ENCODE measurements at places on chromosomes 7 and 10.
A peak's percentile ranks its signal among the peaks of the same experiment; 100 is the strongest.

DNA sequence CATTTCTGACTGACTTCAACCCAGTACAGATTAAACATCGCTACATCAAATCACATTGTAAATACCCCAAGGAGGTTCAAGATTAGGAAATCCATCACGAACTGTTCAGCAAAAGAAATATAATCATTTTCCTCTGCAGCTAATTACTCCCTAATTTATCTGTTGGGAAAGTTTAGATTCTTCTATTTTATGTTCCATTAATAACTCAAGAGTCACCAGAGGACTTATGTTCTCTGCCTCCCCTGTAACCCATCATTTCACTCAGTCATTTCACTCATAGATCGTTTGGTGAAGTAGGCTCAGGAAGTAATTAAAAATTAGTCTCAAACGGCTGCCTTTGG is 45.2 kb downstream of the FAM171A1 start:
- no peak for DNase-seq

- no peak for DNase-seq
Observed at GRCh38 chr7:30771880-30772425, 736 bp downstream of the MINDY4 start.

GRCh38 chr10:4686644-4686996 is 139.4 kb upstream of the AKR1E2 start:
- DNase-seq, result peak; percentile 86

- no peak for DNase-seq
Observed at GRCh38 chr10:71347587-71348395, 28.7 kb downstream of the SLC29A3 start.

DNA sequence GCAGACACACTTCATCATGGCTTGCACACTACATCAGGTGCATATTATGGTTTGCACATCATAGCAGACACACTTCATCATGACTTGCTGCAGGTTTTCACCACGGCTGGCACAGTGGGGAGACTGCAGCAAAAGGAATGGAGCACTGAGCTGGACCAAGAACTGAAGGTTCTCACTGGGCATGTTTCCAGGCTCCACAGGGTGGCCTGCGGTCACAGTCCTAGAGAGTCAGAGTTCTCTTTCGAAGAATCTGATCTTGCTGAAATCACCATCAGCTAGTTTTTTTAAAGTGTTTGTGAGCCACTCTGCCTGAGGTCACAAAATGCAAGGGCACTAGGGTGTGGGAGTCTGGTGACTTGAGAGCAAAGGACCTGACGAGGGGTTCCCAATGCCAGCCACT is 140.4 kb upstream of the NPY start:
- no peak for DNase-seq

GRCh38 chr7:138067774-138068173 is 8.5 kb upstream of the AKR1D1 start:
- no peak for DNase-seq

- DNase-seq, result no peak
Observed at GRCh38 chr10:22679608-22680007, 34.8 kb downstream of the PIP4K2A start.

DNA sequence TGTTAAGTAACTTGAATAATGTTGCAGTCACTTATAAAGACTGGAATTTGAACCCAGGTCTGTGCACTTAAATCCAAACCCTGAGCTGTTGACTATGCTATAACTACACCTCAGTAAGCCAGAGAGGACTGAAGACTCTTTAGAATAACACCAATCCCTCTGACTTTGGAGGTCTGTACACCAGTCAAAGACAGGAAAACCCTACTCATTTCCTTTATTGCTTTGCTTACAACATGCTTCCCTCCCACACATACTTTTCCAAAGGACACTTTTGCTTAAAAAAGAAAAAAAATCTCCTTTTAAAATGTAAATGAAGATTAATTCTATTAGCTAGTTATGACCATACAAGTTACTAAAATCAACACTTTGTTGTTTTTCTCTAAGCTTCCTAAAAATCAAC is 184.7 kb upstream of the KCTD7 start:
- no peak for DNase-seq

- DNase-seq, result no peak
Observed at GRCh38 chr10:117617659-117618058, 75.1 kb downstream of the EMX2 start.

DNA sequence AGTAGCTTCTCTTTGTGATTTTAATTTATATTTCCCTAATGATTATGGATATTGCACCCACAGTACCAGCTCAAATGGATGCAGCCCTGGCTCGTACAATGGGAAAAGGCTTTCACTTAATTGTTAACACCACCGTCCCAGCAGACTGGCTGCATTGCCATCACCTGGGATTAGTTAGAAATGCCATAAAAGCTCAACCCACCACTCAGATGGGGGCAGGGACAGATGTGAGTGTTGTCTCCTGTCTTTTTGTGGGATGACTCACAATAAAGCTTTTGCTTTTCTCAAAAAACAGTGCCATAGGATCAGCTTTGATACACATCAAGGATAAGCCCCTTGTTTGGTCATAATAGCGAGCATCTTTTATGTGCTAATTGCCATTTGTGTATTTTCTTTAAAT is 729.1 kb downstream of the TNS3 start:
- no peak for DNase-seq

DNA sequence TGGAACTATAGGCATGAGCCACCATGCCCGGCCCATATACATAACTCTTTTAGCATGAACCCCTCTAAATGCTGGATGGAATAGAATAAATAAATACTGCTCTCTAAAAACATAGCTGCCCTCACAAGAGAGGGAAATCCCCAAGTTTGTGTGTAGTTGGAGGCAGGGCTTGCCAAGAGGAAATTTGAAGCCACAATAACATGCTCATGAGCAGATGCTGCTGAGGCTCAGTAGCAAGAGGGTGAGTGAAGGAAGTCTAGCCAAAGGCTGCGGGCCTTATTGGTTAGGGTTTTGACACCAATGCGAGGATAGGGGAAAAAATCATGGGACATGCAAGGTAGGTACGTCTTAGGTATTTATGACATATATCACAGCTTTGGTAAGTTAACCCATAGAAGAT is 17.3 kb downstream of the TPK1 start:
- DNase-seq, result no peak

- no peak for DNase-seq
Observed at GRCh38 chr7:53048638-53049037, 13.2 kb downstream of the POM121L12 start.

DNA sequence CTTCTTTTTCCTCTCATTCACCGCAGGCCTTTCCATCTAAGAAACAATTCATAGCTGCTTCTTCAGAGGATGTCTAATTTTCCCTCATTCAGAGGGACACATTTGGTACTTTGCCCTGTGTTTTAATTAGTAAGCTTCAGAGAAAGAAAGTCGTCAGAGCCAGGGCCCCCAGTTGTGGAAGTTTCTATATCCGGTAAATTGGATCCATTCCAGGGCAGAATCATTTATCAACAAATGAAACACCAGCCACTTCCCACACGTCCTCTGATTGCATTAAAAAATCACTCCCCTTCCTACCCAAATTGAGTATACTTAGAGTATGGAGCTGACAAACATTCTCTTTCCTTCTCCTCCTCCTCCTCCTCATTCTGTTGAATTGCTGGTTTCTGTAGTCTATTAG is 205.8 kb upstream of the HDAC9 start:
- no peak for DNase-seq

DNA sequence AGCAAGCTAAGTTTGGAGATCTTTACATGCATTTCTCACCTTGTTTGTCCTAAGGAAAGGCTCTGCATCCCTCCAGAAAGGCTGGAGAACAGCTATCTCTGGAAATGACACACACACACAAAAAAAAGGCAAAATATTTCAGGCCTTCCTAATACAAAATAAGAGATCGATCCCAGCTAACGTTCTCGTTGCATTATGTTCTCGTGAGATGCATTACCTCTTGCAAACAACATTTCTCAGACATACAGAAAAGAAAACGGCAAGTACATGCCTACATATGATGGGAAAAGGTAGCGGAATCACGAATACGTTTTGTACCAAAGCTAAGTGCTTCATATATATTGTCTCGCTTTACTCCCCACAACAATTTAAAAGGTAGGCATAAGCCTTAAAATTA is 488 bp downstream of the MTERF1 start:
- DNase-seq, result no peak

- DNase-seq, result no peak
Observed at GRCh38 chr10:12299222-12299965, 50.0 kb upstream of the CAMK1D start.

GRCh38 chr7:78437118-78437517 is 638.5 kb downstream of the PHTF2 start:
- peak; percentile 18 for DNase-seq

- no peak for DNase-seq
Observed at GRCh38 chr10:43846187-43846680, 197.6 kb upstream of the ZNF32 start.

- DNase-seq, result no peak
Observed at GRCh38 chr10:113616244-113617074, 47.4 kb downstream of the NRAP start.

- DNase-seq, result no peak
Observed at GRCh38 chr10:69573056-69573806, at the start of gene NEUROG3. Gene NEUROG3 (minus strand): TSS chr10:69573422. CDS start chr10:69573043, 379 bp downstream.

DNA sequence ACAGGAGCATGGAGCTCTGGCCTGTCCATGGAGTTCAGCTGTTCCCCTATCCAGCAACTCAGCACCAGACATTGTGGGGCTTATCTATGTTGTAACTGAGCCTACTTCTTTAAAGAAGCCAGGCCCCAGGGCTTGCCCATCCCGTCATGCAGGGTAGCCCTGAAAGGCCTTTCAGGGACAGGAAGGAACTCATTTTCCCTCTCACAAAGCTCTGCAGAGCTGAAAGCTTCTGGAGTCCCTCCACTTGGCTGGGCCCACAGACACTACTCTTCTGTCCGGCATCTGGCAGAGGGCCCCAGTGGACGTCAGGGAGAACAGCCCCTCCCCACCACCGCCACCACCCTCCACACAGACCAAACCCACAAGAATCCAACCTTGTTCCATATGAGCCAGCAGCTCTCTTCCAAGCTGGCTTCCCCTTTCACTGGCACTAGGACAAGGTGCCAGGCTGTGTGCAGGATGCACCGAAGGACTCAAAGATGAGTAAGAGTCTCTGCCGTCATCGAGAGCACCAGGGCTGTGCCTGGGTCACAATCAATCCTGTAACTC is 33.1 kb downstream of the DENND2A start:
- DNase-seq, result no peak

DNA sequence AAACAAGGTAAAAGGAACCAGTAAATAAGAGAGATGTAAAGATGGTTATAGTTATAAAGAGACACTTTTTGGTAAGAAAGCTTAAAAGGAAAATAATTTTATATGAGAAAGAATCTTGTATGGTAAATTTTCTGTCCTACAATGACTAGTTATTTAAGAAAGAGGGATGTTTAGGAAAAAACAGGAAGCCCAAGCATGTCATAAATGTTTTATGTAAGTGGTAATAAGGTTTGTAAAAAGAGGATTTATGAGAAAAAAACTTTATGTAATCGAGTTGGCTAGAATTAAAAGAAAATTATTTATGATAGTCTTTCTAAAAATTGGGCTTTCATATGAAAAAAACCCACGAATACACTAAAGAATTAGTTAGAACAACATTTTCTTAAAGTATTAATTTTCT is 34.2 kb upstream of the CREB3L2 start:
- DNase-seq, result no peak

DNA sequence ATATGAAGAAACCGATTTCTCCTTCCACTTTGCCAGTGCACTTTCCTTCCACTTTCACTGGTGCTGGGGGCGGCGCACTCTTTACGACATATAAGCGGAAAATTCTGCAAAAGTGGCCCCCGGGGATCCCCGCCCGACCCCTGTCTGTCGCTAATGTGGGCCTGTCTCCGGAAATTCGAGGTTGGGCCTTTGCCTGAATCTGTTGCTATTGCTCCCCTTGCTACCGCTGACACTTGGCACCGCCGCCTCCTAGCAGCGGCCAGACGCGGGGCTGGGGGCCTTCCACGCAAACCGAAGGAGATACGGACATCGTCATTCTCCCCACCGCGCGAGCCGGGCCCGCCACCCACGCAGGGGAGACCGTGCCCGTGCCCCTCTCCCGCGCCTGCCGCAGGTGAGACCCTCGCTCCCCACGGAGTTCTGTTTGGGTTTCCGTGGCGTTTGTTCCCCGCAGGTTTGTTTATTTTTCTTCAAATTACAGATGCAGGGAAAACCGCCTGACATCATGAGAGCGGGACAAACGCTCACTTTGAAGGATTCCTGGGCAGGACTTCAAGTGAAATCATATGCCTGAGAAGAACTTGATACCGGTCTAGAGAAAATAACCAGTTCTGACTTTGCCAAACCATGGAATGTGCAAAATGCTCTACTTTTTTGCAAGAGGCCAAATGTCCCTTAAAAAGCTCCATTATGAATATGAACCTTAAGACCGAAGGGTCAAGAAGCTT is 5.0 kb downstream of the TWIST1 start:
- no peak for DNase-seq

DNA sequence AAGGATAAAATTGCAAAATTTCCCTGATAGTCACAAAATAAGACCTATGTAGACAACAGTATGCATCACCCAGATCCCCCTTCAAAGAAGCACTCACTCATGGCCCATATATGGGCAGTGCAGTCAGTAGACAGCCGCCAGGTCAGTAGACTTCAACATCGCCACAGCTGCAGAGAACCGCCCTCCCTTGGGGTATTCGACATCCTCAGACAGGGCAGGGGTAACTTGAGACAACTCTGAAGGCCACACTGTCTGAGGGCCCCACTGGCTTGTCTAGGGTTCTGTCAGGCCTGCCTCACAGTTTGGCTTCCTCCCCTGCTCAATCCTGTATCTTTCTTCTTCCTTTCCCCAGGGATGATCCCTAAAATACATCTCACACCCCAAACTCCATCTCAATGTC is 172.3 kb downstream of the IMMP2L start:
- no peak for DNase-seq
